NCI-H446 (cell line): ENCODE measurements at places on chromosomes 13 and 19.

GRCh38 chr19:10135551-10136334, 16.0 kb upstream of the EIF3G start:
- DNase-seq, result no peak

- DNase-seq, result no peak
Measured at GRCh38 chr13:30799356-30799824, 64.0 kb downstream of the ALOX5AP start.

GRCh38 chr13:74464670-74465069, 330.5 kb upstream of the KLF12 start:
- peak; percentile 1 for DNase-seq

- DNase-seq, result no peak
Measured at GRCh38 chr13:73492811-73493210, 434.0 kb downstream of the KLF5 start.

- DNase-seq, result no peak
Measured at GRCh38 chr13:86831084-86831483, 840.1 kb upstream of the SLITRK5 start.

DNA sequence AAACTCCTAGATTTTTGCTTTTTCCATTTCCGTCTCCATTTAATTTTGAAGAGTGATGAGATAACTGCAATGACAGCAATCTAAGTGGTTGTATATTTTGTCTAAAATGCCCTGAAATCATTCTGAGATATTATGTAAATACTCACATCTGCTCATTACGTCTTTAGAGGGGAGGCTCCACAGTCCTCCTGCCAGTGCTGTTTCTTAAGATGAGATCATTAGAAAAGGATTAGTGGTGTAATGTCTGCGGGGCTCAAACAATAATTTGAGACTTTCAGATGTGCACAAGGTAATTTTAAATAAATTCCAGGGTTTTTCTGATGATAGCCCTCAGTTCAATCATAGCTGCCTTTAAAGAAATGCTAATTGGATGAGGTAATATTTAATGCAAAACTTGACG, 437.9 kb downstream of the FOXO1 start:
- DNase-seq, result peak; percentile 11

- DNase-seq, result no peak
Measured at GRCh38 chr19:54154603-54155345, 4.7 kb downstream of the LENG1 start.

DNA sequence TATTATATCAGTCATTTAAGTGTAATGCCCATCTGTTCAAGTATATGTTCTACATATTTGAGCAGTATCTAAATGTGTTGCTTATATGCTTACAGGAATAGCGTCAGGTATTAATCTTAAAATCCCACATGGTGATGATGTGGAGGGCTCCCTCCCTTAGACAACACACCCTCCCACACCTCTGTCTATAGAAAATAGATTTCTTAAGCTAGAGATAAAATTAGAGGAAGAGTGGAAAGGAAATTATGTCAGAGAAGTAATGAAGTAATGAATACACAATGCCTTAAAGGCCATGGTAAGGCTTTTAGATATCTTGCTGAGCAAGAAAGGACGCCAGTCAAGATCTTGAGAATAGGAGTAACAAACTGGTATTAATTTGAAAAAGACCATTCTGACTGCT, 12.4 kb downstream of the ZDHHC20 start:
- no peak for DNase-seq

DNA sequence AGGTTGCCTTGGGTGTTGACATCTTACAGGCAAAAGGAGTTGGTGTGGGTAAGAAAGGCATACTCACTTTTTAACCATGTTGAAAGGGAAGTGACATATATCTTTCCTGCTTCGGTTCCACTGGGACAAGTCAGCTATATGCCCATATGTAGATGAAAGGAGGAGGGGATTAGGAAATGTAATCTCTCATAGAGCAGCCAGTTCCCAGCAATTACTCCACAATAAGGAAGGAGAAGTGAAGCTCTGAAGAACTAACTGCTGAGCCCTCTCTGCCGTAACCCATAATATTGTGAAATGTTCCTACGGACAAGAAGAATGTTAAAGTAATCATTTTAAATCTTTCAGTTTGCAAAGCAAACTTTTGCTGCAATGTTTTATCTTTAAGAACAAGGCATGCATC, 82.2 kb downstream of the EDNRB start:
- no peak for DNase-seq

- DNase-seq, result no peak
Measured at GRCh38 chr13:23957981-23958380, 60.7 kb upstream of the C1QTNF9B start.

DNA sequence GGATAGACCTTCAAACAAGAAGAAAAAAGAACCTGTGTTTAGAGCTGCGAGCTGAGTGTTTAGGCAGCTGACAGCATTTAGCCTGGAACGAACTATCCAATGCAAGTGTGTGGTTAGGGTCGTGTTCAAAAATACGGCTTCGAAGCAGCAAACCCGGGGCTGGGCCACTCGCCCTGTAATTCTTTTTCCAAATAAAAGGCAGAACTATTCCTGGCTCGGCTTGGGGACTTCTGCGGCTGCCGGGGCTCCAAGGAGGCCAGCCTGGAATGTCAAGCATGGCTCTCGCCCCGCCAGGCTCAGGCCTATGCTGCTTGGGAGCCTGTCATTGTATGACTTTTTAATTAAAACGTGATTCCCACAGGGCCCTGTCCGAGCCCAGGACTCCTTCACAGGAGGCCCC, 51.7 kb upstream of the KLF2 start:
- DNase-seq, result no peak

DNA sequence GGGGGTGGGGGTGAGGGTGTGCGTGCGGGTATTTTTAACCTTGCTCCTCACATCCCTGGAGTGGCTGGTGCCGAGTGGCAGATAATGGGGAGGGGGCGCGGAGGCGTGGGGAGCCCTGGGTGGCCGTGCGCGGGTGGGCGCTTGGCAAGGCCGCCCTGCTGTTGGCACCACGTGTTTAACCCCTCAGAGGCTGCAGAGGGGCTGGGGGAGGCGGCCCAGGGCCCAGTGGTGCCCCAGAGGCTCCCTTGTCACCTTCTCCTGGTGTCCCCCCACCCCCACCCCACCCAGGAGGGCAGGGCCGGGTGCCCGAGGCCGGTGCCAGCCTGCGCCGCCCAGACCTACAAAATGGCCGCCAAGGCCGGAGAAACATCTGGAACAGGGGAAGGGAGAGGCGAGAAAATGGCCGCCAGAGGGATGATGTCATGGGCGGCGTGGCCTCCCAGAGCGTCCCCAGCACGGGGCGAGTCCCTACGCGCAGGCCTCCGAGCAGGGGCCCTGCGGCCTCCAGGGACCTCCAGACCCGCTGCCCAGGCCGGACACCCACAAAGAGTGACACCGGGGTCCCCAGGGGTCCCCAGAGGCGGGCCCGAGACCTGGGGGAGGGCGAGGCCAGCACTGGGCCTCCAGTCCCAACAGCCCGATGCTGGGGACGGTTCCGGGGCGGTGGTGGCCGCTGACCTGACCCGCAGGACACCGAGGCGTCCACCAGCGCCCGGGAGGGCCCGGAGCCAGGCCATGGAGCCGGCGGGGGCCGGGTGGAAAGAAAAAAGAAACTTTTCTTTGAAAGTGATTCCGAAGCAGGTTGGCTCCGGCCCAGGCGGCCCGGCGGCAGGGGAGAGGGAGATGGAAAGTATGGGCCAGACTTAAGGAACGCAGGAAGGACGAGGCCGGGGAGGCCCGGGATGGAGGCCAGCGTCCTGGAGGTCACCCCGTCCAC, 38.2 kb downstream of the NFIC start:
- DNase-seq, result peak; percentile 95

GRCh38 chr19:2055931-2056836, 5.1 kb upstream of the MKNK2 start:
- DNase-seq, result no peak

DNA sequence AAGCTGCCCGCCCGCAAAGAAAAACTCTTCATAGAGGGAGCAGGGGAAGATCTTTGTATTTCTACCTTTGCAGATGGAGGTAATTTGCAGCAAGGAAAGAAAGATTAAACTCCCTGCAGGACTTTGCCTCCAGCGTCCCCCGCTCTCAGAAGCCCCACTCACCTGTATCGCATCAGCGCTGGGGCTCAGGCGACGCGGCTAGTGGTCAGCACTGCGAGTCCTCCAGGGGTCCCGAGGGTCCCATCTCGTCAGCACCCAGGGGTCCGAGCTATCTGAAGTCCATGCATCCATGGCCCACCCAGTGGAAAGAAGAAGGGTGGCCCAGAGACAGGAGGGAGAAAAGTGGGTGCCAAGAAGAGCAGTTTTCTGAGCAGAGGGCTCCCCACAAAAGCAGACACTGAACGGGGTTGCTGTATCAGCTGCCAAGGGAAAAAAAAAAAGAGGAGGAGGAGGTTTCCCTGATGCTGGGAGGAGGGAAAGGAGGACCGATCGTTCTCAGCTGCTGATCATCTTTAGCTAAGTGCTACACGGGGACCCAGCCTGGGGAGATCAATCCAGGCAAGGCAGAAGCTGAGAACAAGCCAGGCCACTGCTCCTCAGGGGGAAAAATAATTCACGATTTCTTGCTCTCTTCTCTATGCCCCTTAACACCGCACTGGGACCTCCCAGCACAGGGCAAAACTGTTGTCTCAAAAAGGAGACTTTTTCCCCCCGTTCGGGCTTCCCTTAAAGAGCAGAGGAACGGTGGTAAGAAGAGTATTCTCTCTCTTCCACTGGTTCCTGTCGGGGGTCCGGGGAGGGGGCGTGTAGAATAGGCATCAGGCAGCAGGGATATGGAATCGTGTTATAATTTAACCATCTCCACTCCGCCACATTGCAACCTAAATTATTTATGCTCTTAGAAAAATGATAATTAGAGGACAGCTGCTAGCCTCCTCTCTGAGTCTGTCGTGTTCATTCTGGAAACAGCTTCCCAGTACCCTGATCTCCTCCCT, 117.7 kb upstream of the CACNA1A start:
- DNase-seq, result no peak

DNA sequence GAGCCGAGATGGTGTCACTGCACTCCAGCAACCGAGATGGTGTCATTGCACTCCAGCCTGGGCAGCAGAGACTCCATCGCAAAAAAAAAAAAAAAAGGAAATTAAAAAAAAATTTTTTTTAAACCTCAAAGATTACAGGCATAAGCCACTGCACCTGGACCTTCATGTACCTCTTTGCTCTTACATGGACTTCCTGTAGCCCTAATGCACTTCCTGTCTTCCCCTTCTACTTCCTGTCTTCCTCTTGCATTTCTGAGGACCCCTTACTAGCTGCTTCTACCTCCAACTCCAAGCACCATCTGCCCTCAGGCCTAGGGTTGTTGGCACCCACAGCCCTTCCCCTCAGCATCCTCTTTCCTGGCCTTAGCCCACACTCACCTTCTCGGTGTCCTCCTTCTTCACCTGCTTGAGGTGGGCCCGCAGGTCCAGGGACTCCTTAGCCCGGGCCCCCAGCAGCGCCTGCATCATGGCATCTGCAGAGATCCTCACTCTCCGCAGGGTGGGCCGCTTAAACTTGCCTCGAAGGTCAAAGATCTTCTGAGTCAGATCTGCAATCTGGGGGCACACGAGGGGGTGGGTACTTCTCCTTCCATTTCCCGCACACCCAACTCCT, 3.8 kb downstream of the TNNI3 start:
- DNase-seq, result no peak

- no peak for DNase-seq
Measured at GRCh38 chr13:20801707-20802106, 27.9 kb upstream of the EEF1AKMT1 start.

DNA sequence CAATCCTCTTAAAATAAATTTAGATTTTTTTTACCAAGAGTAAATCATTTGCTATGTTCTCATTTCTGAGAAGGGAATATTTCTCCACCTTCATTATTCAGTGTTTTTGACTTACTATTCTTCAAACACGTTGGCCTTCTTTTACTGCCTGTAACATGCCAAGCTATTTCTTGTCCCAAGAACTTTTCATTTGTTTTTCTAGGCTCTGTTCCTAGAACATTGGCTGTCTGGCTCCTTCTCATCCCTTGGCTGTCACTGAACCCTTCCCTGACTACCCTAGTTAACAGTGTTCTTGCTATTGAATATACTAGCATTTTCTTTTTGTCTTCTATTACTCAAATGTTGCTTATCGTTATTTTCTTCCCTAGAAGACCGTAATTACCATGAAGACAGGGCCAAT, 248.1 kb downstream of the ITGBL1 start:
- no peak for DNase-seq

DNA sequence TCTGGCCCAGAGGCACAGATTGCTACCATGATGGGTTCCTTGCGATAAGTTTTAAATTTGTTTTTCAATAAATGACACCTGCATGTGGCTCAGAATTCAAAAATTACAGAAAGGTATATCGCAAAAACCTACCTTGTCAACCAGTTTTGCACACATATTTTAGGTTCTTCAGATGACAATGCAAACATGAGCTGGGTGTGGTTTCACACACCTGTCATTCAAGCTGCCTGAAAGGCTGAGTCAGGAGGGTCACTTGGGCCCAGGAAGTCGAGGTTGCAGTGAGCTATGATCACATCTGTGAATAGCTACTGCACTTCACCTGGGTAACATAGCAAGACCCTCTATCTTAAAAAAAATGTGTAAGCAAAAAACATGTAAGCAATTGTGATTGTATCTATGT, 56.1 kb downstream of the DNM2 start:
- no peak for DNase-seq

GRCh38 chr13:40916207-40916998, 102.7 kb downstream of the ELF1 start:
- DNase-seq, result no peak

DNA sequence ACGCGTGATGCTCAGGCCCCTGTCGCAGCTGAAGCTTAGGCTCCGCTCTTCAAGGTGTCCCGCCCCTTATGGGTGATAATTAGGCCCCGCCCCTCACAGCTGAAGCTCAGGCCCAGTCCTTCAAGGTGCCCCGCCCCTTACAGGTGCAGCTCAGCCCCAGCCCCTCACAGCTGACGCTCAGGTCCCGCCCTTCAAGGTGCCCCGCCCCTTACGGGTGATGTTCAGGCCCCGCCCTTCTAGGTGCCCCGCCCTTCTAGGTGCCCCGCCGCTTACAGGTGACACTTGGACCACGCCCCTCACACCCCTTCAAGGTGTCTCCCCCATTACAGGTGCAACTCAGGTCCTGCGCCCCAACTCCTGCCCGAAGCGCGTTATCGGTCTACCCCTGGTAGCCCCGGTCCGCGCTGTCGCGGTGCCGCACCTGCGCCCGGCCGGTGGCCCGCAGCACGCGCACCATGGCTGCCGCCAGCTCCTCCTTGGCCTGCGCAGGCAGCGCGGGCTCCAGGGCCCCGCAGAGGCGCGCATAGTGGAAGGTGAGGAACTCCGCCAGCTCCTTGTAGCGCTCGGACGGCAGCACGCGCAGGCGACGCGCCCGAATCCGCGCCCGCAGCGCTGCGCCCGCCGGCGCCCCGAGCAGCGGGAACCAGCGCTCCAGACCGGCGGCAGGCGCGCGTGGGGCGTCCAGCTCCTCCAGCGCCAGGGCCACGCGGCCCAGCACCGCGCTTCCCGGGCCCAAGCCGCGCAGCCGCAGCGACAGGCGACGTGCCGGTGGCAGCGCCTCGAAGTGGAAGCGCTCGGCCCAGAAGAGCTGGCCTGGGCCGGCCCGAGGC, 7.3 kb downstream of the RASAL3 start:
- no peak for DNase-seq

DNA sequence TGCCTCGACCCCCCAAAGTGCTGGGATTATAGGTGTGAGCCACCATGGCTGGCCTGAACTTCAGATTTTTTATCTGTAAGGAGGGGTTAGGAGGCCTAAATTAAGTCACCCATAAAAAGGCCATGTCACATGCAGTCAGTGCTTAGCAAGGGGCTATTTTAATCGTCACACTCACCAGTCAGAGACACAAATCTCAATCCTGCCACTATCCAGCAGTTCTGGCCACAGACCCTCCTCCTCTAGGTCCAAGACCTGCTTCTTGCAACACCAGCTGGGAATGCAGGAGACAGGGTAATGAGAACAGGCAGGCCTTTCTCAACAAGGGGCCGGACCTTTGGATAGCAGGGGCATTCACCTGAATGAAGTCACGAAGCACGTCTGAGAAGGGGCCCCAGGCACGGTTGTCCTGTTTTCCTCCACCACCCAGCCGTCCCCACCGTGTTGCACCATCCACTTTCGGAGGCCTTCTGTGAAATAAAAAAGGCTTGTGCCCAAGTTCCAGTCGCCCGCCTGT, 1.4 kb downstream of the FBXO27 start:
- no peak for DNase-seq
